Activated T-helper 1 cell treated with anti-CD3 and anti-CD28 coated beads, Interleukin-12 subunit alpha, Interleukin-12 subunit beta, Interleukin-2, Interleukin-4 antibody, amounts not matched to agents 30 ng/mL and 10 ng/mL and 1 ng/mL, durations not matched to agents 14 hours and 24 hours and 36 hours (primary cell): ENCODE measurements at places on chromosomes 3 and 15. TPM values are rescaled to one million over a fixed set of nuclear protein-coding genes. Genes with fewer than 3 reads are reported as not detected.

GRCh38 chr15:58269455-58270414 is 131.6 kb downstream of the AQP9 start:
- peak; percentile 28 for DNase-seq

DNA sequence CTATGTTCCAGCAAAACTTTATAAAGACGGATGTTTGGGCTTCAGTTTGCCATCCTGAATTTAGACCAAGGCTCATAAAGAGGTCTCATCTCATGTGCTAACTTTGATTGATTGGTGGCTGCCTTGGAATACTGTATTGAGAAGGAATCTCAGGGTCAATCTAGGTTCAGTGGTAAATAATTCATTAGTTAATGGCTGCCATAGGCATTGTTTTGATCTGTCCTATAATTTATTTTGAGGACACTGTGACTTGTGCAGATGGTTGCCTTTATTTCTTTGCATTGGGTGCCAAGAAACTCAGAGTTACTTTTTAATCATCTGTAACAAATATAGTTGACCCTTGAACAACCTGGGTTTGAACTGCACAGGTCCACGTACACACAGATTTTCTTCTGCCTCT is 159.8 kb downstream of the B3GALNT1 start:
- DNase-seq, result no peak

DNA sequence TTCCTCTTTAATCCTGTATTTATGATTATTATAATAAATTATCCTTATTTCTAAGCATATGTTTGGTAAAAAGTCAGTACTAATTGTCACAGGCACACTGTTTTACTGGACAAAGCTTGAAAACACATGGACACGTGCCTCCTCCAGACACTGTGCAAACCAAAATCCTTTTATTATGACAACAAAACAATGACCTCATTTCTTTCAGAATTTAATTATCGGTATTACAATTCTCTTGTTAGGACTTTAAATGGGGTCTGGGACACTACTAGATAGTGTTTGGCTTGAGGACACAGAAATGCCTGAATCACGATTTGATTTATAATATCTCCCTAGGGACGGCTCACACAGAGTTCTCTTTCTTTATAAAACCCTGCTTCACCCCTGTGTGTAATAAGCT is 107.3 kb upstream of the IGSF10 start:
- no peak for DNase-seq

- DNase-seq, result no peak
These were observed 37.8 kb downstream of the CEMIP start for GRCh38 chr15:80816936-80817335.

DNA sequence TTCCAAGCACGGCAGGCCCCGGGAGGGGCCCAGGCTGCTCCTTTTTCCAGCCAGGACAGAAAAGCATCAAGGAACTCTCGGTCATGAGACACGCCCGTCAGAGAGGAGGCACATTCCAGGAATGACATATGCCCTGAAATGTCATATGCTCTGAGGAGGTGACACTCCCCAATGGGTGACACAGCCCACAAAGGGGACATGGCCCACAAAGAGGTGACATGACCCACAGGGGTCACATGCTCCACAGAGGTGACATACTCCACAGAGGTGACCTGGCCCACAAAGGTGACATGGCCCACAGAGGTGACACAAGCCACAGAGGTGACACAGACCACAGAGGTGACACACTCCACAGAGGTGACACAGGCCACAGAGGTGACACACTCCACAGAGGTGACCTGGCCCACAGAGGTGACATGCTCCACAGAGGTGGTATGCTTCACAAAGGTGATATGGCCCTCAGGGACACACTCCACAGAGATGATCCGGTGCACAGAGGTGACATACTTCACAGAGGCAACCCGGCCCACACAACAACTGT is 79.2 kb downstream of the ABHD5 start:
- no peak for DNase-seq

- DNase-seq, result no peak
These were observed 177.2 kb downstream of the XXYLT1 start for GRCh38 chr3:195093731-195094130.

SH3GL3 gene
- total RNA-seq, result not detected in 2 replicates

TRIM42 gene
- not detected in 2 replicates for total RNA-seq
